ENCODE measurements at places on chromosomes 7 and 10. TPM values are rescaled to one million over a fixed set of nuclear protein-coding genes. Genes with fewer than 3 reads are reported as not detected.

STEAP4 gene
- total RNA-seq, result 0.15 TPM

DNA sequence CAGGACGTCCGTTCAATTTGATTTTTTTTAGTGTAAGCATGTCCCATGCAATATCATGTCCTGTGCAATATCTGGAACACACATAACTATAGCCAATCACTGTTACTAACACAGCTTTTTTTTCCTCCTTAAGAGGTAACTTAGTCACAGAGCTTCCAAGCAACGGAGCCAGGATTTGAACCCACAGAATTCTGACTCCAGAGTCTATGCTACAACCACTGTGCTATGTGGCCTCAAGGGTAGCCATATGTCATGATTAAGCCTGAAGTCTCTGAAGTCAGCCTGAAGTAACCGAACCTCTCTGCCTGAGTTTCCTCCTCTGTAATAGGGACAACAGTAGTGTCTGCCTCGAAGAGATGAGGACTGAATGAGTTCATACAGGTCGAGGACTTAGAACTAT lies 42.2 kb upstream of the TCF7L2 start:
- DNase-seq, result peak; percentile 39

PLEKHS1 gene
- not detected for total RNA-seq

DNA sequence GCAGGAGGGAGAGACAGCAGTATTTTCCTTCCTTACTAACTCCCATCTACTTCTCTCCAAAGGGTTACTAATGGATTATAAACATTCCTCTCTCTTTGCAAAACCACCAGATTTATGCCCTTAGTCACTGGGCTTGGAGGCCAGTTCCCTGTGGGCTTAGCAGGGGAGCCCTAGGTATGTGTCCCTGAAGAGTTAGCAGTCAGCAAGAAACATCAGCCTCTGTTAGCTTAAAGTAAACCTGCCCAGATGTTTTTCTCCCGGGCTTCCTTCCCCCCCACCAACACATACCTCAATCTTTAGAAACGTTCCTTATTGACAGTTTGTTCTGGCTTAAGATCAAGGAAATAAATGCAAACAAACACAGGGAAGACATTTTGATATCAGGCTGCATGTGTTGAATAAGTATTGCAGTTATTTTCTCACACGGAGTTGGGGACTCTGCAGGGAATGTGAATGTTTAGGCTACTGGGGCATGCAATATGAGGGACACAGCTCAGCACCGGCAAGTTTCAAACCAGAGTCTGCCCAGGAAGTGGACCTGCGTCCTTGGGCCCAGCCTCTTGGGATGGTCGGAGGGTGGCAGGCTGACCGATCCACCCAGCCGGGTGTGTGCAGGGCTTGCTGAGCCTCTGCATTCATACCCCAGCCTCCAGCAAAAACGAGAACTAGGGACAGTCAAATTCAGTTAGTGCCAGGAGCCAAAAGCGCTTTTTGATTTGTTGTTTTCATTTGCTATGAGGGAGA lies 252.0 kb upstream of the GRB10 start:
- DNase-seq, result no peak

GRID2IP gene
- total RNA-seq, result 3.2 TPM

UPK3B gene
- total RNA-seq, result 2.3 TPM

DNA sequence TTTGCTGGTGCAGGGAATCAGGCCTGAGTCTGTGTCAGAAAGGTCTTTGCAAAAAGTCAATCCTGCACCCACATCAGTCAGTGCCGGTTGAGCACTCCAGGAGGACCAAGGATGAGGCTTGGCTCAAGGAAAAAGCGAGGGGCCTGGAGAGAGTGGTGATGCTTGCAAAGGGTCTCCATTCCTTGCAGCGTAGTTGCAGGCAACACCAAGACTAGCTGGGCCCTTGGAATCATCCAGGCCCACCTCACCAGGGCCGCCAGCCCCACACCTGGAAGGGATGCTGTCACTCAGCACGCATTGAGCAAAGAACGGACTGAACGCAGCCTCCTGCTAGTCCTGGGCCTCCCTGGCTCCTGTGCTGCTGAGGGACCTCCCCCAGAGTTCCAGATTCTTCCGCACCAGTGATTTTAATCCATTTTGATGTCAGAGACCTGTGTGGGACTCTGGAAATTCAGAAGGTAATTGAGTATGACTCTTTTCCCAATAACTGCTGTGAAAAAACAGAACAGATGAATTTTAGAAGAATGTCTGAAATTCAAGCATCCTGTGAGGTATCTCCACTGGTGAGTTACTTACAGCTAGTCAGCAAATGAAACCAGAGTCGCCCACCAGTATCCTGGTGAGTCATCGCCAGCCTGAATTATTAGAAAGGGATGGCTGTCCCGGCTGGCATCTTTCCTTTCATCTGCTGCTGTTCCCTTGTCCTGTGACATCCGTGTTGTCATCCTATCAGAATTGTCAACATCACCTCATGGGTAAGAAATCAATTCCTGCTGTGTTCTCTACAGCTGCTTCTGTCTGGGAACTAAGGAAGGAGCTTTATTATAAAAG lies 150.8 kb upstream of the NPS start:
- no peak for DNase-seq

- no peak for DNase-seq
These were observed 46.6 kb upstream of the KLF6 start for GRCh38 chr10:3831608-3832007.

FFAR4 gene
- not detected for total RNA-seq

CYP2C19 gene
- not detected for total RNA-seq

DNA sequence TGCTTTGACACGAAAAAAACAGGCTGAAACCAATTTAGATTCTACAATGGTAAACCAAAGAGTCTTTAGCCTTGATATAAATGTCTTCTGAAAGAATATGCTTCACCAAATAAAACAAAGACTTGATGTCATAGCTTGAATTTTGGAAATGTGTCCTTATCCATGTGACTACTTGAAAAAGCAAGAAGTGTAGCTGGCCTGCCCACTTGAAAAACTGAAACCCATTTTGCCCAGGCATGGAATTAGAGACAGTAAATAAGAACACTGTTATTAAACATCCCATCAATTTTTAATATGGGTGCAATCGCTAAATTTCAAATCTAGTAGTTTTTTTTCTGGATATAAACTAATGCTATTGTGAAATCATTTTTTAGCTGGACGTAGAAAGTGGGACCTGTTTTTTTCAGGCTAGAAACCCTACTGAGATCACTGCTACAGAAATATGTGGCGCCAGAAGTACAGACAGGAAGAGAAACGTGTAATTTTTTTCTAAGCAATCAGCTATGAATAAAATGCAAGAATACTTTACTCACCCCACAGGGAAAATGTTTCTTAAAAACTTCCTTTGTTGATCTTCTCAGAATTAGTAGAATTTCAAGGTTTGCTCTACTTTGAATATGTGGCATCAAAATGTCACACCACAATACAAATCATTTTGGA lies 56.7 kb downstream of the PIP4K2A start:
- no peak for DNase-seq

- DNase-seq, result no peak
These were observed 117.9 kb downstream of the NKX6-2 start for GRCh38 chr10:132668048-132668394.

- peak; percentile 10 for DNase-seq
These were observed 272.3 kb downstream of the SEMA3D start for GRCh38 chr7:84914598-84914997.

GRCh38 chr10:86658261-86658741 lies 4.0 kb downstream of the OPN4 start:
- DNase-seq, result no peak

STARD3NL gene
- 32.0 TPM for total RNA-seq

- no peak for DNase-seq
These were observed 18.1 kb downstream of the LSM8 start for GRCh38 chr7:118202061-118202460.

GRCh38 chr10:20858292-20859124 lies 38.6 kb downstream of the NEBL start:
- peak; percentile 8 for DNase-seq

DNA sequence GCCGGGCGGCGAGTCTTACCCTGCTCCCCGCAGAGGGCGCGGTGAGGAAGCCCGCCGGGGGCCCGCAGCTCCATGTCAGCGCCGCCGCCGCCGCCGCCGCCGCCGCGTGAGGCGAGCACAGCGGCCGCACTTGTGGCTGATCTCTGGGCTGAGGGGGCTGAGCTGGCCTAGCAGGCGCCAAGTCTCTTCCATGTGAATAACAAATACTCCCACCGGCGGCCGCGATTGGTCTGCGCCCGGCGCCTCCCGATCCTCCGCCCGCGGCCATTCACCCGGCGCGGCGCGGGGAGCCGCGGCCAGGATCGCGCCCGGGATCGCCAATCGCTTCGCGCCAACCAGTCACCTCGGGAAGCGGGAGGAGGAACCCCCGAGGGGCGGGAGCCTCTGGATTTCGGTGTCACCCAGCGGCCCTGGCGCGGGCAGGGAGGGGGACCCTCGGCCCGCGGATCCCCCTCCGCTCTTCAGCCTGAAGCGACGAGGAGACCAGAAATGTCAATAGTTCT lies at the start of gene GRM8:
Gene GRM8, minus strand, starts transcription at position 164 of the 503 bp plus-strand sequence.
- no peak for DNase-seq

DNA sequence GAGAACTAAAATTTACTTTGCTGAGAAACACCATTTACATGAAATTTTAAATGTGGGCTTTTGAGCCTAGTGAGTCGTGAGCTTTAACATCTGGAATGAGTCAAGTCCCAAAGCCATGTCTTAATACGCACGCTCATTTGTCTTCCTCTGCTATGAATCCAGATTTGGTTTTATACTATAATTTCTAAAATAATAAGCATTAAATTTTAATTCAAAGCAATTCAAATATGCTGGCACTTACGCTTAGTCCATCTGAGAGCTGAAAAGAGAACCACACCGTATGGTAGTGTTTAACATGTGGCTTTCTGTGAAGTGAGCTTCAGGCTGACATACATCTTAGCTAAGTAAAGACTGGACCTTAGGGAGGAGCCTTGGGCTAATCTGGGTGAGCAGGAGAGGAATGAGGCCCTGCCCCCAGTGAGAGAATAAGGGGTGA lies 52.2 kb downstream of the CUBN start:
- no peak for DNase-seq

SCART1 gene
- total RNA-seq, result 3.7 TPM

DNA sequence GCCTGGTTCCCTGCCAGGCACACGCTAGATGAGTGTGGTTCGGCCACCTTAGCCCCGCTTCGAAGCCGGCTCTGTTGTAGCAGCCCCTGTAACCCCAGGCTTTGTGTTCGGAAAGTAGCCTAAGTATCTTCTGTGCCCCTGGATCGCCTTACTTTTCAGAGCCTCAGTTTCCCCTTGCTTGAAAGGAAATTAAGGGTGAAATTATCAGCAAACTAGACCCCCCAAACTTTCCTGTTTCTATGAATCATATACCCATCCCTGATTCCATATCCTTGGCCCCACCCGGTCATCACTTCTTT lies 312 bp downstream of the PDCD11 start:
- no peak for DNase-seq

DNA sequence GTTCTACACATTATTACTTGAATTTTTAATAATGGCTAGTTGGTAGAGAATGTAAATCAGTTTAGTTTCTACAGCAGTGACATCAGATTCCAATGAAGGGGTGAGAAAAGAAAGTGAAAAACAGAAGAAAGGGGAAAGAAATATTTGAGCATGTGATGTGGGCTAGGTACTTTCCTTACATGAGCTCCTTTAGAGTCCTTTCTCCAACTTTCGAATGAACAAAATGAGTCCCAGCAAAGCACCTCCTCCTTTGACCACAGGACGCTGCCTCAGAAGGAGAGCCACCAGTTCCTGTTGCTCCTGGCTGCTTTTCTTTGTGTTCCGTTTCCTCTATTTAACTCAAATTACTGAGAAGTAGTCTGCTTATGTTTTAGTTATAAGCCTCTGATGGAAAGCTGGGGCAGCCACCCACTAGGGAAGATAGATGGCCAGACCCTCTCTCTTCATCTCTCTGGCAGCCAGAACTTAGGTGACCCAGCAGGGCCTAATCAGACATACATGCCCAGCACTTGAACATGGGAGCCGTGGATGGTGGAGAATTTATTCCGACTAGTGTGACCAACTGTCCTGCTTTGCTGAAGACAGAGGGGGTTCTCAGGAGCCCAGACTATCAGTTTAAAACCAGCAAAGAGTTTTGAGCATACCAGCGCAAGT lies 82.4 kb upstream of the NME8 start:
- DNase-seq, result no peak

ARHGAP21 gene
- 47.7 TPM for total RNA-seq

DNA sequence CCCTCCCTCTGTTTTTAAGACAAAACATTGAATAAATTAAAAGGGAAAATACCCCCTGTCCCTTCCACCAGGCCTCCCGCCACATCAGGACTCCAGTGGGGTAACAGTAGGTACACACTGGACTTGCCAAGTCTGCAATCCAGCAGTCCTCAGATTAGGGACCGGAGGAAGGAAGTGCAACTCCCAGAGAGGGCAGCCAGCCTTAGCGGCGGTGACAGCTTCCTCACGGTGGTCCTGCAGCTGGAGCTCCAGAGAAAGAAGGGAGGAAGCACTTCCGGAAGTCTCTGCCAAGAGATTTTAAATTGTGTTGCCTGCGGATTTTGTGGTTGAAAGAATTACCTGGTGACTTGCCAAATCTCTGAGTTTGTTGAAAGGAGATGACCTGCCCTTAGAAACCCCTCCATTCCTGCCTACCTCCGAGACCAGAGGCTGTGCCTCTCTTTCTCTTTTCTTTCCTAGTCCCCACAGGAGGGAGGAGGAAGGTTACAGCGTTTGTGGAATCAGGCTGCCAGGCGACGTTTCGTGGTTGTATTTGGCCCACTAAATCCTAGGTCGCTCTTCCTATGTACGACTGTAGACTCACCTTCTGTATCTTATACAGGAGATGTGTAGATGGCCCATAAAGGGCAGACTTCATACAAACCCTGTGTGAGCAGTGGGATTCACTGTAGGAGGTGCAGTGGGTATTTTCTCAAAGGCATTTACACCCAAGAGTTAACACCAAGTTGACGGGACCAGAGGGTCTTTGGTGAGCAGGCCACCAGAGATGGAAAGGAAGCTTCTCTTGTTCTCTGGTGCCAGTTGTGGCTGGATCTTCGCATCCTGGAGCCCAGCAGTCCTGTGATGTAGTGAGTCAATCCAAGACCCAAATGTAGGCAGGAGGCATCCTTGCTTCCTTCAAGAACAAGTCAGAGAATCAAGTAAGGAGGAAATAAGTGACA lies 77.9 kb downstream of the INSIG1 start:
- no peak for DNase-seq

GRCh38 chr7:31129067-31129466 lies 77.0 kb downstream of the ADCYAP1R1 start:
- DNase-seq, result no peak

DNA sequence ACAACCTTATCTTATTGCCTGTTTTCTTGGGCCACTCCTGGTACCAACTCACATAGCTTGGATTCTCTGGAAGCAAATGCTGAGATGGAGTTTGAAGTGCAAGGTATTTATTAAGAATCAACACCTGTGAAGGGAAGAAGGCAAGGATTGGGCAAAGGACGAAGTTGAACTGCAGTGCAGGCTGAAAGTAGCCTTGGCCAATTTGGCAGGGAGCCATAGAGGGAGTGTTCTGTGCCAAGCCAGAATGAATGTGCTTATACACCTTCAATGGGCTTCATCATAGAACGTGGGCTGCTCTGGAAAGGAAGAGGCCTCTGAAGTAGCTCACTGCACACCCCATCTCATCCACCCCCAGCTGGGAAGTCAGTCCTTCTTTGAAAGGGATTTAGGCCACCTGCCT lies 79.8 kb upstream of the IFRD1 start:
- DNase-seq, result no peak

All from HCT116 (cell line).